ENCODE measurements at places on chromosomes 11 and 22. TPM values are rescaled to one million over a fixed set of nuclear protein-coding genes. Genes with fewer than 3 reads are reported as not detected.

DNA sequence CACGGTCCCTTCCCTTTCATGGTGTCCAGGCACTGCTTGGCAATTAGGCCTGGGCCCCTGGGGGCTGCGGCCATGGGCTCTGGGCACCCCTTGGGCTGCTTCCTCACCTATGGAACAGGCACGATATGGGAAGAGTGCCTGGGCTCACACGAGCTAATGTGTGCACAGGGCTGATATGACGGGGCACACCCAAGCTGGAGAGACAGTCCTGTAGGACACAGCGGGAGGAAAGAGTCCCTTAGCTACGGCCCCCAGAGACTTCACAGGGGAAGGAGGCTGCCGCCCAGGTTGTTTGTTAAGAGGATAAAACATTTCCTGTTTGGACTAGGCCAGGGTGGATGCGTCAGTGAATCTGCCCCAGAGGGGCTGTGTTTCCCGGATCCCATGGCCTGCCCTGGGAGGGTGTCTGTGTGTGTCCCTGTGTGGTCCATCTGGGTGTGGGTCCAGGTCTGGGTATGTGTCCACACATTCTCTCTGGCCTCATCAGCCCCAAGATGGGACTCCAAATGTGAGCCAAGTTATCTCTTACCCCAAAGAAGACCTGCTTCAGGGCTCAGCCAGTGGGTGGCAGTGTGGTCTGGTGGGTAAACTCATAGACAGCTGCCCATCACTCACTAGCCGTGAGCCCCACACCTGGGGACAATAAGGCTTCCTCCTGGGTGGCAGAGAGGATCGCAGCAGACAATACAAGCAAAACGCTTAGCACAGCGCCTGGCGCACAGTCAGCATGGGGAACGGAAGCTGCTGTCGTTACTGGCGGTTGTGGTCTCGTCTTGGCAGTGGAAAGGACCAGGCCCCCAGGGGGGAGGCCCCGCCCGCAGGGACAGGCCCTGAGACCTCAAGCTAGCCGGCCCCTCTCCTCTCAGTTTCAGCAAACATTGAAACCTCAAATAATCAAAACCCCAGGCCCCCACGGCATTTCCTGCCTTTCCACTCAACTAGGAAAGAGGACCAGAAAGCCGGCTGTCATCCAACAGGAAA lies 3.2 kb upstream of the EMID1 start:
- DNase-seq, result peak; percentile 88

The LRRC56 gene
- total RNA-seq, result 0.43 TPM

The CBLIF gene
- total RNA-seq, result not detected

The AQP11 gene
- total RNA-seq, result 0.14 TPM

DNA sequence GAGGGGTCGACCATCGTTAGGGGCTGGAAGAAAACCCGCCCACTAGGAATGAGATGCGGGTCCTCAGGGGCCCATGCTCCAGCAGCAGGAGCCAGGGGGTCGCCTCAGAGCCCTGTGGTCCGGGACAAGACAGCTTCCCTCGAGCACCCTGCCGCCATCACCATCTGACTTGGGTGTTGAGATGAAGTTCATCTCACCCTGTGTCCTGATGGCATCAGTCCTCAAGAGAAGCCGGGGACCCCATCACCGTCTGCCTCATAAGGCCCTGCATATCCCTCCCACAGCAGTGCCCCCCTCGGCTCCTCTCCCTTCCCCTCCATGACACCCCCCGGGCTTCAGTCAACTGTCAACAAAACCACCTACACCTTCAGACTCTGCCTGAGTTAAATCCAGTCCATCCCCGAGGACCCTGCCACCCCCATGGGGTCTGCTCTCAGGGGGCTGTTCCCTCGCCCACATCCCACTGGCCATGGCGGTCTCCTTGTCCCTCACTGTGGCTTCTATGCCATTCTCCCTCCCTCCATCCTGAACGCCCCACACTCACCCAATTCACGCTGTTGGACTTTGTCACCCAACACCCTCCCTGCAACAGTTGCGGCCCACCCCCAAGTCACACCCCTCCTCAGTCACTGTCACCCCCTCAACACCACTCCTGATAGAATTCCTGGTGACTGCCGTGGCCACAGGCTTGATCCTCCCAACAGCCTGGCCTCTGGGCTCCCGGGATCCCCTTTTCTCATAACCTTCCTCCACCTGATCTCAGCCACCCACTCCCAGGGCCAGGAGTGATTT lies 87.7 kb upstream of the RTL6 start:
- peak; percentile 69 for DNase-seq

The CYB5R3 gene
- total RNA-seq, result 443 TPM

Data from posterior vena cava (tissue), 2 donors.